Fibroblast of skin of back (primary cell): ENCODE measurements at places on chromosomes 2 and 18.

DNA sequence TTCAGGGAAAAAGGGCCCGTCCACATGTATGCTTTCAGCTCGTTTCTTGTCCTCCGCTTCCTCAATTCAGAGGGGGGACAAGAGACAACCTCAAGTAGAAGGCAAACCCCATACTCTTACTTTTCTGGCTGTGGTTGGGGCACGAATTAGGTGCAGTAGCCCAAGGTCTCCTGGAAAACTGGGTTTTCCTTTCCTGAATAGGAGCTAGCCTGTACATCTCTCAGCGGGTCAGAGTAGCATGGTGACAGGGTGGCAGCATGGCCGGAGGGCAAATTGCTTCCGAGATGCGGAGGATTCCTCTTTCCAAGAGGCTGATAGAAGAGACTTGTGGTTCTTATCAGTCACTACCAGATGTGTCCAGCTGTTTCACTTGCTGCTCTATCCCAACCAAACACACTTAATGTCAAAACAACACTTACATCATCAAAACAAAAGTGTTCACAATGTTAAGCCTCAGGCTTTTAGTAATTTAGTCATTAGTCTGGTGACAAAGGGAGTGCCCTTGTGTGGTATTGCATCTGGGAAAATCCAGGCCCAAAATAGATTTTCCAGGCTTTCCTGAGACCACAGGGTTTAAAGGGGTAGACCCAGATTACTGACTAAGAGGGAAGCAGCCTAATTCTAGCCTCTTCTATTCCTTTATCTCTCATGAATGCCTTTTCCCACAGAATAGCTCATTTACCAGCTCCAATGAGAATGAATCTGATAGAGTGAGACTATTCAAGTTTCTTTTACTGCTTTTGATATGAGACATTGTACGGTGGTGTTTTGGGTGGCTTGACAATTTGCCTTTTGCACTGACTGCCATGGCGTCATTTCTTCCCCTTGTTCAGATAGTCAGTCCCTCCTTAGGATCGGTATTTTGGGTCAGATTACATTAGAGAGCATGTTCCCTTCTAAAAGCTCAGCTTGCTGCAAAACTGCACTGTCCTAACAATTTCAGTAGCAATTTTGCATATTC is 162.0 kb downstream of the LTBP1 start:
- DNase-seq, result peak; percentile 79

GRCh38 chr2:168494190-168494711 is 38.2 kb downstream of the CERS6 start:
- DNase-seq, result peak; percentile 37

GRCh38 chr2:149473521-149473920 is 114.1 kb downstream of the MMADHC start:
- no peak for DNase-seq

- DNase-seq, result peak; percentile 97
These were observed 16.7 kb upstream of the LAPTM4A start for GRCh38 chr2:20067992-20068584.

DNA sequence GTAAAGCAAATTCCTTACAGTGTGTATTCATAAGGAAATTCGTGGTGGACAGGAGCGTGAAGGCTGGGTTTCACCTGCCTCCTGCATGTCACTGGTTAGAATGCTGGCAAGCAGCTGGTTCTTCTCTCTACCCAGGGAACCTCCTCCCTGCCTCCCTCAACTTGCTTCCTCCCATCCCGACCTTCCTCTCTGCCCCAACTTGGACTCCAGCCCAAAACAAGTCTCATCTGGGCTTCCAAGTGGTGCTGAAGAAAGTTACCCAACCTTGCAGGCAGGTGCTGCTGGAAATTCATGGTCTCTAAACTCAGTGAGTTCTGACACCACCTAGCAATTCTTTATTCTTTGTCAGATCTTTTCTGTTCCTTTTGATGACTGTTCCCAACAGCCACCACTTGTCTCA is 184.5 kb downstream of the BCL2 start:
- no peak for DNase-seq

GRCh38 chr2:204452464-204453023 is 92.7 kb upstream of the PARD3B start:
- peak; percentile 100 for DNase-seq

- peak; percentile 97 for DNase-seq
These were observed 303.7 kb downstream of the SS18 start for GRCh38 chr18:25786758-25787157.

DNA sequence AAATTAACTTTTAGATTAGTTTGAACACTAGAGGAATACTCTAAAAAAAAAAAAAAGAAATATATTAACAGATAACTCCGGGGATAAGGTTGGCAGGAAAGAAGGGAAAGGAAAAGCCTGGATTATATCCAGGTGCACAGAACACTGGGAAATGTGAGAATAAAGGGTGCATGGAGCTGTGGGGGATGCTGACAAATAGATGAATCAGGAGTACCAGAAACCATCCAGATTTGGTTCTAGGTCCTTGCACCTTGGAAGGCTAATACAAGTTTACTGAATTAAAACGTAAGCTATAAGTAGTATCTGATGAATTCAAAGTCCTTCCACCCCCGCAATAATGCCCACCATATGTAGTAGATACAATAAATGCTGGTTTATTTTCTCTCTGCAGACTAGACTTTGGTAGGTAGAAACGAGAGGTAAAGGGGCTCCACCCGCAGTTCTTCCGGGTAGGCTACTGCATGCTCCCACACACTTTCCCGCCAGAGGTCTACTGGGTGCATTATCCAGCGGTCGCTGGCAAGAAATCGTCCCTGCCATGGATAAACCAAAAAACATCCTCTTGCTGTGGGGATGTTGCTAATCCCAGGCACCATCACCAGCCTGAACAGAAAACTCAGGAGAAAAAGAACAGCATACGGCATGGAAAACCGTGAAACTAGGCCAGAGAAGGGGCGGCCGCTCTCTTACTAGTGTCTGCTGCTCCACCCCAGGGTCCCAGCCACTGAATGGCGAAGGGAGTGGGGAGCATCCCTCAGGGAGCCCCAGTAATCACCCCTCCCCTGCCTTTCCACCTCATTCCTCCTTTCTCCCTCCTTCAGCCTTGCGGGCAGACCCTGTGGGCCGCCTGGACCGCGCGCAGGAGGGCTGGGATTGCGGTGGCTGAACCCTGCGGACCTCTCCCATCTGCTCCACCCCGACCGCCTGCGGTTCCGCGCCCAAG is 1.5 kb downstream of the CNRIP1 start:
- peak; percentile 9 for DNase-seq

DNA sequence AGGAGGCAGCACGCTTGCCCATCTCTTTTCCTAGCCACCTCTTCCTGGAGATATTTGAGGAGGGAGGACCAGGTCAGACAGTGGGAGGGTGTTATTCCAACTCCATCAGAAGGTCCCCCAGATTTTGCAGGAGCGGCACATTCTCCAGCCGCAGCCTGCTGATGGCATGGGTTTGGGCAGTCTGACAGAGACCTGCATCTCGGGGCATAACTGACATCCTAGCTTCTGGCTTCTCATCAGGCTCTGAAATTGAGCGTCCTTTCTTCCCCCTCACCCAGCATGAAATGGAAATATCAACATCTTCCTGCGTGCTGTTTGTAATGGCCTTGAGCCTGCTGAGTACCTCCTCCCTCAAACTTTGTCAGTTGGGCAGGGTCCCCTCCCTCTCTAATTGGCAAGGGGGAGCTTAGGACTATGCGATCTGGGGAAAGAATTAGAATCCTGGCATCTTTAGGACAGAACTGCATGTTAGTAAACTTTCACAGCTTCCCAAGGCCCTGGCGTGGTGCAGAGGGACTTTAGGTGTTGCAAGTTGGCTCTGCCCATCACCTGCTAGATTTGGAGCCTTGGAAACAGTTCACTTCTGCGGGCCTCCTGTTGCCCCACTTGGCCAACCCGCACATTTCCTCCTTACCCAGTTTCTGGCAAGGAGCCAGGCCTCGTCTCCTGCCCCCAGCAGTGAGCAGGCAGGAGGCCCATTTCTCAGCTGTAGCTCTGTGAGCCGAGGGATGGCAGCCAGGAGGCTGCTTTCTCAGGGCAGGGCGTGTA is 2.2 kb downstream of the ITM2C start:
- peak; percentile 59 for DNase-seq

DNA sequence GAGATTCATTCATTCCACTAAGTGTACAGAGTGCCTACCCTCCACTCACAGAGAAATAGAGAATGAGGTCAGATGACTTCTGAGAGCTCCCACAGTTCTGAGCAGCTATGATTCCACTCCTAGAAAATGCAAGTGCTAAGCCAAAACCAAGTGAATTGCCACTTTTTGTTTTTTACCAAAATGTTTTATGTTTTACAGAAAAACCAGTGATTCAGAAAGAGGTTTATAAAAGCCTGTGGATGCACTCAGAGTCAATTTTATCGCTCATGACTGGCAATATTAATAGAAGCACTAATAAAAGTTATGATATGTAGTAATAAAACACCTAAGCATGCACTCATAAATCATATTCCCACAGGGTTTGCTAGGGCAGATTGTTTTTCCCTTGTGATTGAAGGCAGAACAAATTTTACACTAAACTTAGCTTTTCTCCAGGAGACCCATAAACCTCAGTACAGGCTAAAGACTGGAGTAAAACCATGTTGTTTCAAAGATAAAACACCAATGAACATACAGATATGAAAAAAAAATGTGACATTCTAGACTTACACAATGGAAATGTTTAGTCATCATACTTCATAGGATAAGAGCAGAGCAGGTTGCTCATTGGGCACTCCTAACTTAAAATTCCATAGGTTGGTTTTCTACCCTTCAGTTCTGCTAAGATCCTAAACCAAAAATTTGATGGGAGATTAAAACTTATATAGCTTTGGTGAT is 67.5 kb downstream of the PDK1 start:
- peak; percentile 42 for DNase-seq

DNA sequence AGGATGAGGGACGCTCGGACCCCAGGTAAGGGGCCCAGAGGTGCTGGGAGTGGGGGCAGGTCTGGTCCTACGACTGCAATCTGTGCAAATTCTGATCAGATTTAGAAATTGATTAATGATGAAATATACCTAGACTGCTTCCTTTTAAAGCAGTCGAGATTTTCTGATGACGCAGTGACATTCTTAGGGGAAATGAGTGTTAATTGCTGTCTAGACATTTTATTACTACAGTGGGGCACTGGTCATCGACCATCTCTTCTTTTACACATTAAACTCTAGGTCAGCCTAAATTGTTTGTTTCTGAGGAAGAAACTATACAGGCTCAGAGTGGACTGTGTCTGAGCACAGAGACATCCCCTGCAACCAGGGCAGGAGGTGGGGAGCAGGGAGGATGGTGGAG is 154.4 kb upstream of the SALL3 start:
- no peak for DNase-seq

DNA sequence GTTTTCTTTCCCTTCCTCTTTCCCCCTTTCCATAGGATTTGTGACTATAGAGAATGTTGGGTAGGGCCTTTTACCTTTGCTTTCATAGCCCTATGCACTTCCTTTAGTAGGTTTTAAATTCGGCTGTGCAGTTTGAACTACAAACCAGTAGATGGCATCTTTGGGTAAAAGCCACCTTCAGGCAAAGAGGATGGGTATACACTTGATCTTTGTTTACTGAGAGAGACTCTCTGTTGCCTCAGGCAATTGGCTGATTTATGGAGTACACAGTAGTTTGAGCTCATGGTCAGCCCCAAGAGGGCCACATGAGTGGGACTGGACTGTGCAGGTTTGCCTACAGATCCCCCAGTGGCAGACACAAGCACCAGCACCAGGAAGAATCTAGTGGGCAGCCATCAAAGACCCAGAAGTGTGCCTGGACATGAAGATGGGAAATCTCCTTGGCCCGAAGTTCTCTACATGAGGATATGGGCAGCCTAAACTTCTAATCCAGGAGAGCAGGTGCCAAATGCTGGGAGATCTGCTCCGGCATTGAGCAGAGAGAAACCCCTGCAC is 1304.3 kb upstream of the DDX18 start:
- peak; percentile 7 for DNase-seq

DNA sequence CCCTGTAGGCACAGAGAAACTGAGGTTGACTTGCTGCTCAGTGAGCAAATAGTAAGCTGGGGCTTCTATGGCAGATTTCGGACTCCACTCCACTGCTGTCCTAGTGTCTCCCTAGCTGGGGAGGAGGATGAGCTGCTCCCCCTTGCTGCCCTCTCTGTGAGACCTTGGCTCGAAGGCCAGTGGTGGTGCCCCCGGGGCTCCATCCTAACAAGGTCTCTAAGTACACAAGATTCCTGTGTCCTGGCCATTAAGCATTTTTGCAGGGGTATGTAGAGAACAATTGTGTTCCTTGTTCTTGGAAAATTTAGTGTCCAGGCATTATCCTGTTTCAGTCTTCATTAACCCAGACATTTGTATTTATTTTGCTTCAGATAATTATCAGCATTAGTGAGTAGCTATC is 21.3 kb upstream of the BCL2L11 start:
- DNase-seq, result no peak

DNA sequence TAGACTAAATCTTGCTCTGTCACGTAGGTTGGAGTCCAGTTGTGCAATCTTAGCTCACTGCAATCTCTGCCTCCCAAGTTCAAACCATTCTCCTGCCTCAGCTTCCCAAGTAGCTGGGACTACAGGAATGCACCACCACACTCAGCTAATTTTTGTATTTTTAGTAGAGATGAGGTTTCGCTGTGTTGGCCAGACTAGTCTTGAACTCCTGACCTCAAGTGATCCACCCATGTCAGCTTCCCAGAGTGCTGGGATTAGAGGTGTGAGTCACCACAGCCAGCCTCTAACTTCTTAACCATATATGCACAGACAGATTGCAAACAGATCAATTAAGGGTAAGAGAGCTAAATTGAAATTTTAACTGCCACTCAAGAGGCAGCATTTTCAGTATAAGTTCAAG is 22.1 kb upstream of the CNGA3 start:
- DNase-seq, result peak; percentile 56

- DNase-seq, result peak; percentile 4
These were observed 81.2 kb downstream of the NEDD4L start for GRCh38 chr18:58125183-58125582.

- DNase-seq, result no peak
These were observed 142.3 kb upstream of the FBXO11 start for GRCh38 chr2:48048476-48049171.

DNA sequence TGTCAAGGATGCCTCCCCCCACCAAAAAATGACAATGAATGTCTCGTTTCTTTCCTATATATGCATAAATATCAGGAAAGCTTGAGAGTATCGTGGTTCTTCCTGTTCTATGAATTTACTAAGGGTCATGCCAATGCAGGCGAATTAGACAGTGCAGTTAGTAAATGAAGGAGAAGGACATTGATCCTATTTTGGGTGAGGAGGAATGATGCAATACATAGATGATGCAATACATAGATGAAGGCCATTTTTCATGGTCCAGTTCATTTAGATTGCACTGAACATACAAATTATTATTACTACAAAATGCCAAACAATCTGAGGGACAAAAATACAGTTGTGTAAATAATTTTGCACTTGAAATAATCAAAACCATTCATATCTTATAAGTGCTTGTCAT is 1265.0 kb downstream of the LRP1B start:
- DNase-seq, result no peak

- DNase-seq, result no peak
These were observed 25.5 kb upstream of the CEP68 start for GRCh38 chr2:65030476-65031332.
